PC-9 (cell line): ENCODE measurements at places on chromosomes 11 and 22. TPM values are rescaled to one million over a fixed set of nuclear protein-coding genes. Genes with fewer than 3 reads are reported as not detected.
A peak's percentile ranks its signal among the peaks of the same experiment; 100 is the strongest.

OR52N4 gene
- not detected in 2 replicates for total RNA-seq

ALDH3B1 gene
- 98.1 and 104 TPM in 2 replicates for total RNA-seq

SCGB2A2 gene
- not detected in 2 replicates for total RNA-seq

RASL10A gene
- not detected in 2 replicates for total RNA-seq

IL17REL gene
- total RNA-seq, result not detected in 2 replicates

- no peak overlapping the region for H3K4me3 ChIP-seq
- no peaks in the 10 kb centered on the region for H3K4me1 ChIP-seq
- no peak for DNase-seq
- H3K27ac ChIP-seq, result no peak overlapping the region
- no peaks in the 10 kb centered on the region for H3K27me3 ChIP-seq
- H3K36me3 ChIP-seq, result no peaks in the 10 kb centered on the region
Observed at GRCh38 chr22:17724678-17725499, 49.4 kb downstream of the BID start.

DNA sequence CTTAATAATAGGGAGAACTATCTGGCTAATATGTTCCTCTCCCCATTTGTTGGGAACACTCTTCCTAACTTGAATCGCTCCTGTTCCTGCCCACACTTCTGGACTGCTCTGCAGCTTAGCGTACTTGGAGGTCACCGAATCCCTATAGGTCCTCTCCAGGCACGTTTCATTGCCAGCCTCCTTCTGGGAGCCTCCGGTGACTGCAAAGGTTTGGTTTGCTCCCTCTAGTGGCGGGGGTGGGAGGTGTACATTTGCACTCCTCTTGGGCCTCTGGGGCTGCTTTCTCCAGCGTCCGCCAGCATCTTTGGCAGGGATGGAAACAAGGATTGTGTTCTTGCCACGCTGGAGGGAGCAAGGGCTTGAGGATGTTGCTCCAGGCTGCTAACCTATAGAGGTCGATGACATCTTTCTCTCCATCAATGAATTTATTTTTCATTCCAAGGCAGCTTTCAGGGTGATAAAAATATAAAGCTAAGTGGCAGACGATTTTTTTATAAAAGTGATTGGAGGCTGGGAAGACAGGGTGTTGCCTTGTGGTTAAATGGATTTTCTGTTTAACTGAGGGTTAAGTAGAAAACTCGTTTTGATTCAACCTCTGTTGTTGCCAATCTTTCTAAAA is 48.7 kb downstream of the TSPAN18 start:
- H3K36me3 ChIP-seq, result no peaks in the 10 kb centered on the region
- H3K27ac ChIP-seq, result no peak overlapping the region
- DNase-seq, result peak; percentile 41
- no peak overlapping the region for H3K4me3 ChIP-seq
- peaks cover 40% of the 10 kb centered on the region for H3K27me3 ChIP-seq
